ENCODE measurements at places on chromosomes 5 and 9.

- DNase-seq = no peak
Measured at GRCh38 chr5:113507601-113508000, 5.9 kb upstream of the YTHDC2 start.

- DNase-seq = no peak
Measured at GRCh38 chr9:106922026-106922425, 59.1 kb downstream of the ZNF462 start.

DNA sequence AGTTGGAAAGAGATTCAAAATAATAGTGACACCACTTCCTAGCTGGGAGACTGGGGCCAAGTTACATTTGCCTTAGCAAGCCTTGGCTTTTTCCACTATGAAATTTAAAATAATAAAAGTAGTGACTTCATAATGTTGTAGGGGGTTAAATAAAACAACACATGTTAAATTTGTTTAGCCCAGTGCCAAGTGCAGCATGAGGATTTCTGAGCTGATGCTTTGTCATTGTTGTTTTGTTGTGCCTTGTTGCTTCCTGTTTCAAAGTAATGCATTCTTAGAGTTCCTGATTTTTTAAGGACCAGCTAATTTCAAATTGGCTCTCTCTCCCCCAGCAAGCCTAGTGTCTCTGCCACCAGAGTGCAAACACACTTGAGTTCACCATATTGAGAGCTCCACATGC, 270.7 kb upstream of the PAPPA start:
- no peak for DNase-seq

- DNase-seq = no peak
Measured at GRCh38 chr9:21357479-21358460, 7.1 kb upstream of the IFNA6 start.

DNA sequence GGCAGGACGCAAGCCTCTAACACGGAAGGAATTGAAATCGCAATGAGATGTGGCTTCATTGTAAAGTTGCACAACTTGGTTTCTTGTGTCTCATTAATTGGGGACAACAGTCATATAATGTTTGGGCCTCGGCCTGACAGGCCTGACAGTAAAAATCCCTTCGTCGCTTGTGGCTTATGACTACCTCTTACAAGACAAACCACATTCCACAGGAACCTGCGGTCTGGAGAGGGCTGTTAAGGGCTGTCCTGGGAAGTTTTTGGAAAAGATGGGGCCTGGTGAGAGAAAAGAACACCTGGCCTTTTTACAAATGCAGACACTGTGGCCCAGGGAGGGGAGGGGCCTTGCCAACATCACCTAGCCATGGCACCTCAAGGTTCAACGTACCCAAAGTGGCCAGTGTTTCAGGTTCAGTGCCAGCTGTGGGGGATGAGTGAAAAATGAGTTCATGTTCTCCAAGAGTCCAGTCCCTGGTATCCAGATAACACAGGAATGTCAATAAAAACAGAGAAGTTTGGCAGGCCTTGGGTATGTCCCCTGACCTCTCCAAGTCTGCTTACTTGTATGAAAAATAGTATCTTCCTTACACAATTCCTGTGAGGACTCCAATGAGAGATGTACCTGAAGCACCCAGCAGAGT, 22.2 kb downstream of the SHB start:
- no peak for DNase-seq

- DNase-seq = no peak
Measured at GRCh38 chr5:6755519-6755918, 42.3 kb downstream of the TENT4A start.

DNA sequence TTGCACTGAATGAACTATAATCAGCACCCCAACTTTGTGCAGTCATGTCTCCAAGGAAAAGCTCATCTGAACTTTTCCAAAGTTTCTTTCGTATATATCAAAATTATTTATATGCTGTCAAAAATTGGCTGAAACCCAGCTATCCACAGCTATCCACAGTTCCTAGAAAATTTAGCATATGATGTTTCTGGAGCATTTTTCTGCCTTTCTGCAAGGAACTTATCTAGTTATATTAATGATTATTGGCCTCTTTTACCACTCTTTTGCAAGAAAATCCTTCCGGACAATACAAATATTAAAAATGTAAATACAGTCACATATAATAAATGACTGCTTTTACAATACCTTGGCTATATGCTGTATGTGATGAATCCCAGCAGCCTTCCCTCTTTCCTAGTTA, 270.2 kb downstream of the TMEM167A start:
- DNase-seq = no peak

GRCh38 chr5:62197697-62198096, 108.3 kb upstream of the KIF2A start:
- DNase-seq = no peak

- peak; percentile 44 for DNase-seq
Measured at GRCh38 chr9:75891771-75892215, 1.3 kb downstream of the PCSK5 start.

DNA sequence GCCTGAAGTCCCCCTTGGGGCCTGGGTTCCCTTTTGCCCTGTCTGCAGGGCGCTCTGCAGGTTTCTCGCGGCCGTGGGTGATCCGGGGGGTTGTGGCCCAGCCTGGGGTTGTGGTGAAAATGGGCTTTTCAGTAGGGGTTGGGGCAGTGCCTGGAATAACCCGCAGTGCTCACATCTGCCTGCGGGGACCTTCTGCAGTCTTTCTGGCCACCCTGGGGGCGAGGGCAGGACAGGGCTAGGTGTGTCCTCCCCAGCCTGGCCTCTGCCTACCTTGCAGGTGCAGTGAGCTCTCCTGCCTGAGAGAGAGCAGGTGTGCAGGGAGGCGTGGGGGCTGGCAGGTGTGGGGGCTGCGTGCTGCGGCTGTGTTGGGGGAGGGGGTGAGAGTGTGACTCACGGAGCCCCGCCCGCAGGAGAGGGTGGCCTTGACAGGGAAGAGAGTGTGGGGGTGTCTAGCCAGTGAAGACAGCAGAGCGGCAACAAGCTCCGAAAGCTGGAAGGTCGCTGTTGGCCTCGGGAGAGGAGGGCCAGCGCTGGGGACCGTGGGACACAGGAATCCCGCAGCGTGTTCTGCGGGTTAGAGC, 131.4 kb downstream of the MRPL36 start:
- DNase-seq = no peak

DNA sequence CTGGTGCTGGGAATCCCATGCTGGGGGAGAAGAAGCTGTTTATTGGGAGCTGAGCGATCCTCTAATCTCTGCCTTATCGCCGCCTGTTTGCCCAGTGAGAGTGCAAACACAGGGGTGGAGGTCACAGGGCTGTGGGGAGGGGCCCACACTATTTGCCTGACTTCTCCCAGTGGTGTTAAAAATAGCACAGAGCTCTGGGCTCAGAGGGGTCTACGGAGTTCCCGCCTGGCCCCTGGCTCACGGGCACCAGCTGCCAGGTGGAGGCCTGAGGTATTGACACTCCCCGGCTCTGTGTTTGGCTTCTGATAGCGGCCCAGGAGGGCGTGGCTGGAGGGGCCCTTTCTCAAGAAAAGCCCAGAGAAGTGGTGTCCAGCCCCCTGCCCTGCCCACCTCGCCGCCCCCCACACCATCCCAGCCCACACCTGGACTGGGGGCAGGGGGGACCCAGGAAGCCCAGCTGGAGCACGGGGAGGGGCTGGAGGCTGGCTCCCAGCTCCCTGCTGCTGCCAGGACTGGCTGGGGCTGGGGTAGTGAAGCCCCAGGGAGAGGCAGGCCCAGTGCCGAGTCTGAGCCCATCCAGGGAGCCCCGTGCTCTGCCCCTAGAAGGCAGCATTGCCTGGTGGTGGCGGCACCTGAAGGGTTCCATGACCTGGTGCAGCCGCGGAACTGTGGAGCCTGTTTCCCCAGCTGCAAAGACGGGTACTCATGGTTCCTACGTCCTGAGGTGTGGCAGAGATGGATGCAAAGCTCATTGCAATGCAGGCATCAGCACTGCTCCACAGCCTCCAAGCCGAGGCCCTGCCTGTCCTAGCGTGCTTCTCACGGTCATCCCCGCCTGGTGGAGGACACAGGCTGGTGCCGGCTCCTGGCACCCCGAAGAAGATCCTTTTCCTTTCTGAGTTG, 35.7 kb upstream of the EGFL7 start:
- no peak for DNase-seq
